ENCODE measurements at places on chromosomes 1 and 21.
A peak's percentile ranks its signal among the peaks of the same experiment; 100 is the strongest.

GRCh38 chr1:31122741-31123140 lies 57.2 kb upstream of the PUM1 start:
- DNase-seq, result no peak

DNA sequence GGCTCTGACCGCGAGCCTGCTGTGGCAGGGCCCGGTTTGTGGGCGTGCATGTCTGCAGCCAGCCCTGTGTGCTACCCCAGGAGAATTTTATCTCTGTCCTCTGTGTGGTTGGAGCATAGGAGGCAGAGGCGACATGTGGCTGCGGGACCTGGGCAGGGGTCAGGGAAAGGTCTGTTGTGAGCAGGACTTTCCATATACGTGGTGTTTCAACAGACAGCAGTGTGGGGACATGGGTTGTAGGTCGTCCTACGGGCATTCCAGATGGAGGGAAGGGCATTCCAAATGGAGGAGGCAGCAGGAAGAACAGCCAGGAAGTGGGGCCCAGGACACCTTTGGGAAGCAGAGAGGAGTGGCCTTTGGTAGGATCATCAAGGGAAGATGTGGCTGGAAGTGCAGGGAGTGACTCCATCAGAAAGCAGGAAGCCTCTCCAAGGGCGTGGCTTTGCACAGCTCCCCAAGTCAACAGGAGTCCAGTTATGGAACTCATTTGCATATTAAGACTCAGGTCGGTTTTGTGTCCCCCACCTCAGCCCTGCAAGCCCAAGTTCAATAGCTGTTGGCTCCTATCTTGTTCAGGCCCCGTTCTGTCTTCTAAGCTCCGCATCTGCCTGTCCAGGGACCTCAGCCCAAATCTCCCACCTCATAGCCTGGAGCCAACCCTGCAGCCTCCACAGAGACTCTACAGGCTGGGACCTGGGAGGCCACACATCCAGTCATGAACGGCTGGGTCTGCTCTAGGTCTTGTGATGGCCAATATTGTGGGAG lies 309.1 kb downstream of the MATN1 start:
- DNase-seq, result no peak

DNA sequence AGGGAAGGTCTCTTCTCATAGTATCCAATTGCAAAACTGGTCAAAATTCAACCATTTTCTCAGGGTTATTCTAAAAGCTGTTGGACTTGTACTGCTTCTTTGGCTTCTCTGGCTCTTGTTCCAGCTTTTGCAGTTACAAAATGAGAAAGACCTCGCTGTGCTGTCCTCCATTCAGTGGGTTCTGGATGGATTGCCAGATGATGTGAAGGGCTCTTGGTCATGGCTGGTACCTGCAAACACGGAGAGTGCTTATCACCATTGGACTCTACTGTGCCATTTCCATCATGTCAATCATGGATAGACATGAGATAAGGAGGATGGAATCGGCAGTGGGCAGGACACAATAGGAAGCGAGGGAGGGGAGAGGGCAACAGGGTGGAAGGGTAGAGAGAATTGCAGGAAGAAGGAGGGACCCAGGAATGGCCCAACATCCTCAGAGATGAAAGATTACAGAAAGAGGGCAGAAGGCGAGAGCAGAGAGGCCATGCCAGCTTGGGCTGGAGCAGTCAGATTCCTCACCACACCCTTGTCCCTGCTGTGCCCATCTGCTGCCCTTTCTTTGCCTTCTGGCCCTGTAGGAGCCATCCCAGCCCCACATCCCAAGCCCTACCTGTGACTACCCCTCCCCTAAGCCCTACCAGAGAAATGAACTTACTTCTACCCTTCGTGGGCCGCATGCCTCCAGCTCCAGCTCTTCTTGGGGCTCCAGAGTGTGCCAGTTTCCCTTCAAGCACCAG lies 70.3 kb downstream of the HIVEP3 start:
- DNase-seq, result no peak

DNA sequence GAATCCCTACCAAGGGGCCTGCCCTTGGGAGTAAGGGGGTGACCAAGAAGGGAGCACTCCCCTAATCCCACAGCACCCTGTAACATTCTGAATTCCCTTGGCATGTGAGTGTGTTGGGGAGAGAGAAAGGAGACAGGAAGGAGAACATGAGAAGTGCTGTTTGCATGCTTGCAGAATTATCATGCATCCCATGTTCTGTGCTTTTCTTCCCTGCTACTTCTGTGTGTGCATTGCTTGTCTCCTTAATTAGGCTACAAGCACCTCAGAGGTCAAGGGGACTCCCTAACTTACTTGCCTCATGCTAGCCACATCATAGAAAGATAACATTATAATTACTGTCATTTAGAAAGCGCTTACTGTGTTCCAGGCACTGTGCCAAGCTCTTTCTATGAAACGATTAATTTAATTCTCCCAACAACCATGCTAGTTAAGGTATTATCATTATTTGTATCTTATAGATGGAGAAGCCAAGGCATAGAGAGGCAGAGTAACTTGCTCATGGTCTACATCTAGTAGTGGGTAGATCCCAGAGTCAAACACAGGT lies 11.1 kb downstream of the NOS1AP start:
- DNase-seq, result no peak

DNA sequence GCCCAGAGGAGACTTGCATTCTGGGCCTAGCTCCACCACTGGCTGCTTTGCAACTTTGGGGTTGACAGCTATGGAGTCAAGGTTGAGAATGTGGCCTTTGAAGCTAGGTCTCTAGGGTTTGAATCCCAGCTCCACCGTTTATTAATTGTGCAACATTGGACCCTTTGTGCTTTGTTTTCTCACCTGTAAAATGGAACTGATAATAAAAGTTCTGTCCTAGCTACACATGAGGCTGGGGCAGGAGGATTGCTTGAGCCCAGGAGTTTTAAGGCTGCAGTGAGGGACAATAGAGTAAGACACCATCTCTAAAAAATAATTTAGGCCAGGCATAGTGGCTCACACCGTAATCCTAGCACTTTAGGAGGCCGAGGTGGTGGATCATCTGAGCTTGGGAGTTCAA lies 15.2 kb upstream of the LMNA start:
- no peak for DNase-seq

GRCh38 chr1:41589395-41589794 lies 104.9 kb upstream of the EDN2 start:
- DNase-seq, result no peak

DNA sequence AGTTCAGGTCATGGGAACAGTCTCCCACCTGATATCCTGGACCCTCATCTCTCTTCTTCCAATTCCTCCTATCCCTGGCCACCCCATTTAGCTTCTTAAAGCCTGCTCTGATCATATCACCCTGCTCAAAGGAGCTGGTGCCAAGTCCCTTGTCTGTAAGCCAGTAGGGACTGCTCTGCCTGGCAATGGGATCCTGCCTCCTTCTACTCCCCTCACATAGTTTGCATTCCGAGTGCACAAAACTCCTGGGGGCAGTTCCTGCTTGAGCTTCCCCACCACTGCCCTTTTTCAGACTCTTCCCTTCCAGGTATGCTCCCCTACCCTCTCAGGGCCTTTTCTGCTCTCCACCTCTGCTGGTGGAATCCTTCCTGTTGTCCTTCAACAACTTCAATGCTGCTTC lies 48.1 kb downstream of the NGF start:
- peak; percentile 51 for DNase-seq

DNA sequence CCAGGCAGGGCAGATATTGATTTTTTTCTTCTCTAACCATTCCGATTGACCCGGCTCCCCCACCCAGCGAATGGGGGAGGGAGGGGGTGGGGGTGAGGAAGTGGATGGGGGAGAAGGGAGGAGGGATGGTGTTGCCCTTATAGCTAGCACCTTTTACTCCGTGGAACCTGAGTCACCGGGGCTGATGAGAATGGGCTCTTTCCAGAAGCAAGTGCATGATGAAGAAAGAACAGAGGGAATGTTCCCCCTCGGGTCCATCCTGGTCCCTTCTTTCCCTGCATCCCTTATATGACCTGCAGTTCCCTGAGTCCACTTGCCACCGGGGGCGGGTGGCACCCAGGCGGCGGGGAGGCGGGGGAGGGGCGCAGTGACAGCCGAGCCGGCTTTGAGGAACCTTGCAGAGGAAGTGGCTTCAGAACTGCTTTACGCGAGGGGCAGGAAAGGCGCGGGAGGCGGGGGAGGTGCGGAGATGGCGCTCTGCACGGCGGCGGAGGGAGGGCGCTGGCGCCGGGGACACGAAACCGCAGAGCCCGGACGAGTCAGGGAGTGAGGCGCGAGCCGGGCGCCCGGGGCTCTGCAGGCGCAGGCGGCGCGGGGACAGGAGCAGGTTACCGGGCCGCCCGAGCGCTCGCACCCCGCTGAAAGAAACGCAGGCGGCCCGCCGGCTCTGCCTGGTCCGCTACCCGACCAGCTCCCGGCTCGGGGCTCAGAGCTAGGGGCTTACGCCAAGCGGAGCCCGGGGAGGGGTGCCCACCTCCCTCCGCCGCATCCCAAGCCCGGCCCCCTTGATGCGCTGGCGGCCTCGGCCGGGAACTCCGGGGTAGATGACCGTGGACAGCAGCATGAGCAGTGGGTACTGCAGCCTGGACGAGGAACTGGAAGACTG lies 49.7 kb downstream of the RASSF5 start:
- DNase-seq, result peak; percentile 62

DNA sequence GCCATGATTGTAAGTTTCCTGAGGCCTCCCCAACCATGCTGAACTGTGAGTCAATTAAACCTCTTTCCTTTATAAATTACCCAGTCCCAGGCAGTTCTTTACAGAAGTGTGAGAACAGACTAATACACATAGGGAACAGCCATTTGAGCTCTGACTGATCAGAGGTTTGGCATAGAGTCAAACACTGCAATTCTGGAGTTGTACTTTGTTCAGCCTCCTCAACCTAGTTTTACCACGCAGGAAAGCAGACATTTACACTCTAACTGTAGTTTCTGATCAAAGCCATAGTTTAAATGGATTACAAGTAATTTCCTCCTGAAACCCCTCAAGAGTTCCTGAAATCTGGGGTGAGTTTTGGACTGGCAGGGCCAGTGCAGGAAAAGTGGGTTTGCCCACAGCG lies 218.2 kb downstream of the TNR start:
- DNase-seq, result no peak

DNA sequence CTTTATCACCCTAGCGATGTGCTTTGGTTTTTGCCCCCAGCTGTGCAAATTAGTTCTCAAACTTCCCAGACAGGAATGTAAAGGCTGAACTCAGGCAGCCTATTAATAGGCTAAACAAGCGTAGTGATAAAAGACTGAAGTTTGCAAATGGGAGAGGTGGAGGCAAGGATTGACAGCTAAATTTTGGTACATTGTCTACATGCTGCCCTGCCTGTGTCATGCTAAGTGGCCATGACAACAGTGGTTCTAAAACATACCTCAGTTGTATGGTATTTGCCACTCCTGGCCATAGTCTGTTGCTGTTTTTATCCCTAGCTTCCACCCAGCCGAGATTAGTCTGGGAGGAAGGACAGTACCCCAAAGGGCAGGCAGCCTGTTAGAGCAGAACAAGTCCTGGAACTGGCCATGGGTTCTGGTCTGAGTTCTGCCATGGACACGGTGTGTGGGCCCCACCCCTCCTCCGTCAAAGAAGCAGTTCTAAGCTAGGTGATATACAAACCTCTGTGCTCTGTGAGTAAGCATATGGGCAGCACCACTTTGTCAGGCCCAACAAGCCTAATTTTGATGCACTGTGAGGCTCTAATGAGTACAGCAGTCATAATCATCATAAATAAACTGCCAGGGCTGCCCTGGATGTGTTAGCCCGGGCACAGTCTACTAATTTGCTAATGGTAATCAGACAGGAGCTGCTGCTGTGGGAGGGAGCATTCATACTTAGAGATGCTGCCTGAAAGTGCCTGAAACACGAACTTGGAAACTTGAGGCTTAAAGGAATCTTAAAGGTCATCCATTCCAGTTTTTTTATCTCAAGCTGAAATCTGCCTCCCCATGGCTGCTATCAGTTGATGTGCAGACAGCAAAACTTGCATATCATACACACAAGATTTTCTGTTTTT lies 177.1 kb downstream of the HHAT start:
- peak; percentile 65 for DNase-seq

DNA sequence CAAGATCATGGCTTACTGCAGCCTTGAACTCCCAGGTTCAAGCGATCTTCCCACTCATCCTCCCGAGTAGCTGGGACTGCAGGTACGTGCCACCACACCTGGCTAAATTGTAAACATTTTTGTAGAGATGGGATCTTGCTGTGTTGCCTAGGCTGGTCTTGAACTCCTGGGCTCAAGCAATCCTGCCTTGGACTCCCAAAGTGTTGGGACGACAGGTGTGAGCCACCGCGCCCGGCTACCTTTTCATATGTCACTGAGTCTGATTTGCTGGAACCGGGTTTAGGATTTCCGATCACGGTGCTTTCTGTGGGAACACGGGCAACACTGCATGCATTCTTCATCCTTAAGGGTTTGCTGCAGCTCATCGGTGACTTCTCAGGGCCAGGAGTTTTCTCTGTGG lies 32.2 kb upstream of the PCBP3 start:
- no peak for DNase-seq

GRCh38 chr1:159900086-159900680 lies at the start of gene CFAP45:
CFAP45 (minus strand) TSS chr1:159900165; CDS start chr1:159900098, 67 bp downstream.
- peak; percentile 86 for DNase-seq

DNA sequence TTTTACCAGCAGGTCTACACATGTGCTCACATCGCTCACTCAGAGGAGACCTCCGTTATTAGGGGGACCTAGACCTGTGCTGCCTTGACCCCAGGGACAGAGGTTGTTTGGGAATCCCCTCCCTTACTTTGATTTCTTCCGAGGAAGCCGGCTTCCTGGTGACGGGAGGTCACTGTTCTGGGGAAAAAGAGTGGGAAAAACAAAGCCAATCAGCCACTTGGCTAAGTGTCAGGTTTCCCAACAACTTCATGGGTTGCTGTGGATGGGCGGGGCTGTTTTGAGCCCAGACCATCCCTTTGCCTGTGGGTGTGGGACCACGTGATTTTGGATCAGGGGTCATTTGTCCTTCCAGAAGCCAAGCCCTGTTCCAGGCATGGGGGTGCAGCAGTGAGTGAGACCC lies 7.1 kb upstream of the KCNAB2 start:
- DNase-seq, result no peak

Measured in EH (cell line).